A549 treated with AZD2906 at 1 μM for 4 hours (cell line): ENCODE measurements at places on chromosomes 3 and 15. TPM values are rescaled to one million over a fixed set of nuclear protein-coding genes. Genes with fewer than 3 reads are reported as not detected.

The MORF4L1 gene
- 338 to 660 TPM (median 361 TPM) in 5 replicates for total RNA-seq

The BTLA gene
- 0.05 to 0.08 TPM (median 0.06 TPM) in 3 of 5 replicates, not detected in the others for total RNA-seq

The GUCA1C gene
- total RNA-seq: not detected in 5 replicates

The SEMA3G gene
- total RNA-seq: 0.06 to 0.21 TPM (median 0.07 TPM) in 5 replicates

The GNB4 gene
- 12.4 to 17.2 TPM (median 16.2 TPM) in 5 replicates for total RNA-seq
